ENCODE measurements at places on chromosomes 5 and 9.

DNA sequence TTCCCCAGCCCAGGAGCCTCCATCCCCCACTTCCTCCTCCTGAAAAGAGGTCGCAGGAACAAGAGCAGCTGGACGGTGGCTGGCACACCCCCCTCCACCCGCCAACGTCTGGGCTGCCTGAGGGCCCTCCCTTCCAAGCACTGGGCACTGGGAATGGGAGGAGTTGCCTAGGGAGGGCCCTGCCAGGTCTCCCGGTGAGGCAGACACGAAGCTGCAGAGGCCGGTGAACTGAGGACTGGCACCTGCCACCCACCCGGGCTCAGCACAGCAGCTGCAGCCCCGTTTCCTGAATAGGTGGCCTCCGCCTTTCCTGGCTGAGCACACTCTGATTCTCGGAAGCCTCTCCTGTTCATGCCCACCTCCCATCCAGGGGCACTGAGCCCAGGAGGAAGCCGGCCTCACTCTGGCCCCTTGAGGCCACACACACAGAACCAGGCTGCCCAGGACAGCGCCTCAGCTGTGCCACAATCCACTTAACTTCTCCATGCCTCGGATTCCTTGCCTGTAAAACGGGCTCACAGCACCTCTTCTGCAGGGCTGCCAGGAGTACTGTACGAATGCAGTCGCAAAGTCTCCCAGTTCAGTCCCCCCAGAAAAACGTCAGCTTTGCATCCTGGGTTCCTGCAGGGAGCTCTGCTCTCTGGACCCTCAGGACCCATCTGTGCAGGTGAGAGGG lies 1.3 kb downstream of the NPDC1 start:
- no peak for DNase-seq

GRCh38 chr5:138240650-138241385 lies 27.7 kb upstream of the CDC23 start:
- DNase-seq = no peak

GRCh38 chr5:75331095-75332090 lies 5.6 kb upstream of the HMGCR start:
- no peak for DNase-seq

- no peak for DNase-seq
Observed at GRCh38 chr9:100229561-100229960, 123.2 kb downstream of the TEX10 start.

GRCh38 chr9:95085036-95085770 lies 232.3 kb downstream of the FANCC start:
- no peak for DNase-seq

DNA sequence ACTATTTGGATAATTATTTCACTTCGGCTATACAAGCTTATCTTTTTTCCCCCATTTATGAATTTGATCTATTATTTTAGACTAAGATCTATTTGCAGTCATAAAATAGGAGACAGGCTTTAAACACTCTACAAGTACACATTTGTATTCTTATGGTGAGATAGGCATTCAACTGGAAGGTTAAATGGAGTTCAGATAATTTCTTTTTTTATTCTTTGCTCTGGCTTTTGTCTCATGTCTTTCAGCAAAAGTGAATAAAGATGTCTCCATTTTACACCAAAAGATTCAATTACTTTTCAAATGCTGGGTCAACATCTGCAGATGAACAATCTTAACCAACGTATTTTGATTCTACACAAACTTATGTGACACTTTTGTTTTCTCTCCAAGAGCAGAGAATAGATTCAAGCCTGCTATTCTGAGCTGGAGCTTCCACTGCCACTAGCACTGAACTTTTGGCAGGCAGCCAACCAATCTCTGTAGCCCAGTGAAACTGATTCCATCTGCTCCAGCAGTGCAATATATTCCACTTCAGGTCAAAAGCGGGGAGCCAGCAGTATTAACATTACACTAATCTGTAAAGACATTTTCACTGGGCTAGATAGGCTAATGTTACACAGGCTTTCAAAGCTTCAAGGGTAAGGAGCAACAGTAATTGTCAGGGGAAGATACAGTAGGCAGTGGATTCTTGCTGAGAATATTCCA lies 452.0 kb upstream of the ZNF608 start:
- DNase-seq = no peak

DNA sequence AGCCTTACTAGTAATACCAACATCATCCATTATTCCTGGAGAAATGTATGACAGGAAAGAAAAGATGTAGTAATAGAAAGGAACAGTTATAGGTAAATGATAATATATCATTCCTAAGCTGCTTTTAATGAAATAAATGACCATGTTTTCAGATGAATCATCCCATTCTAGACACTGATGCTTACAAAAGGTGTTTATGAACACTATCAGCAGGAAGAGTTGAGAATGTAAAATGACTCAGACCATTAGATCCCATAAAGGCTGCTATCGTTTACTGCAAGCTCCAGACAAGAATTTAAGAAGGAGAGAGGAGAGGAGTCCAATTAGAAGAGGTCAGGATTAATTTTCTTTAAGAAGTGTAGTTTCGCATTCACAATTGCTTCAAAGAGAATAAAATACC lies 1033.5 kb downstream of the EFNA5 start:
- no peak for DNase-seq

DNA sequence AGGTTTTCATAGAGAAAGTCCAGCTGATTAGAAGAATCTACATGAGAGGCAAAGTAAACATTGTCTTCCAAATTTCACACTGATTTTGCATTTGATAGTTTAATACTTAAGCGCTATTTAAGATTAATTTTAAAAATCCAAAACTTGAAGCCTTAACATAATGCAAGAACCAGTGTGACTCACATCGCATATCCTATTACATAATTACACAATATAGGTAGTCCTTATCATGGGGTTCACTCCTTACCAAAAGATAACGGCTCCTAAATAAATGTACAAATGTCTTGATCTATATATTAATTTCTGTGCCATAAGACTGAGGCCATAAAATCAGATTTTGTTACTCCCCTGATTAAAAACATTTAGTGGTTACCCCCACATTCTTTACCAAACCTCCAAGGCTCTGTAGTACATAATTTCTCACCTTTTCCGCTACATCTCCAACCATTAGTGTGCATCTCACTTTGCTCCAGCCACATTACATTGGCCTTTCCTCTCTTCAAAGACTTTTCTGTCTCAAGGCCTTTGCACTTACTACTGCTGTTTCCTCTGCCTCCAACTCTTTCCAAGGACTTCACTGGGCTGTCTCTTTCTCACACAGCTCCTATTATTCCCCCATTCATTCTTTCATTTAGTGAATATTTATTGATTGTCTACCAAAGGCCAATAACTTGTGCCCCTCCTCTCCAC lies 1.0 kb downstream of the RIOK2 start:
- DNase-seq = no peak

- DNase-seq = no peak
Observed at GRCh38 chr5:79577693-79578092, 34.5 kb upstream of the TENT2 start.
